ENCODE measurements at places on chromosomes 11 and 22.

DNA sequence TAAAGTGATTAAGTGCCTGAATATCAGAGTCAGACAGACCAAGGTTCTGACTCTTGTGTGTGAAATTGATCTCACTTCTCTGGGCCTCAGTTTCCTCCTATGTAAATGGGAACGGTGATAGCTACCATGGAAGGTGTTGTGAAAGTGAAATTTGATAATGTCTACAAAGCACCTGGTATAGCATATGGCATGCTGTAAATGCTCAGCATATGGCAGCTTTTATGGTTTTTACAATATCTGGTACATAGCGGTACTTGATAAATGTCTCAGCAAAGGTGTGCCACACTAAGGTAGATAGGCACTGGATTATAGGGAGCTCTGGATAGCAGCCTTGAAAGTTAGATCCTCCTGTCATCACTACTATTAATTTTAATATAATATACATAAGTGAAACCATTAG lies 19.9 kb downstream of the POU2AF2 start:
- DNase-seq = no peak

GRCh38 chr11:126400019-126400418 lies 44.5 kb downstream of the ST3GAL4 start:
- no peak for DNase-seq

- DNase-seq = no peak
Observed at GRCh38 chr22:24519496-24519895, 24.4 kb downstream of the UPB1 start.

DNA sequence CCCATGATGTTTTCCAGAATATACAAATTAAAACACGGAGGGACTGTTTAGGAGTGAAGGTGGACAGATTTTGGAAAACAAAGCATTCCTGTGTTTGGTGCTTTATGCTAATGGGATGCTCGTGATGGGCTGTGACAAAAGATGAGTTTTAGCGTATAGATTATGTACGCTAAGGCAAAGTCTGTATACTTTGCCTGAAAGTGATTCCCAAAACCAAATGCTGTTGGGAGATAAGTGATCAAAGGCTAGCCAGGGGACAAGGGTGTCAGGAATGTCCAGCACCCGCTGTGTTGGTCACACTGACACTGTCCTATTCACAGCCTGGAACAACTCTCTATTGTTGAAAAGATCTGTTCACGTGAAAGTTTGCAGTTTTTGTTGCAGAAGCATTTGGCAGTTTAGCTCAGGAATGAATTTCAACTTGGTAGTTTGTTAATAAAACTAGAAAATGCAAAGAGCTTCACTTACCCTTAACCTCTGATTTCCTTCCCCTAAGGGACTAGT lies 1.5 kb downstream of the JAM3 start:
- DNase-seq = no peak

GRCh38 chr11:9740202-9740883 lies 76.5 kb downstream of the SWAP70 start:
- DNase-seq = no peak

- peak; percentile 34 for DNase-seq
Observed at GRCh38 chr22:40400159-40400558, 29.8 kb downstream of the SGSM3 start.

- no peak for DNase-seq
Observed at GRCh38 chr11:61551634-61552033, 29.2 kb downstream of the SYT7 start.

GRCh38 chr11:9025101-9025850 lies 21.5 kb upstream of the NRIP3 start:
- DNase-seq = no peak

DNA sequence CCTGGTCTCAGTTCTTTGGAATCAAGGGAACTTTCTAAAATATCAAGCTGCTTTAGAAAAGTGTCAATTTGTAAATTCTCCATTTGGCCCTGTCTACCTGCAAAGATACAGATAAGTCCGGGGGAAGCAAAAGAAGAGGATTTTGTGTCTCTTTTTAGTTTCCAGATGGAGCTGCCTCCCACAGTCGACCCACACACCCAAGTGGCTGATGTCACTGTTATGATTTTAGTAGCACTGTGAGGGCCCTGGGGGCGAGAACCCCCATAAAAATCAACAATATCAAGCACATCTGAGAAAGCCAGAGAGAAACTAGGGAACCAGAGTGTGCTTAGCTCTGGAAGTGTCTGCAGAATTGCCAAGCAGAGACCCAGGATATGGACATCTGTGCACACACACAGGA lies 212.7 kb downstream of the LARGE1 start:
- no peak for DNase-seq

- no peak for DNase-seq
Observed at GRCh38 chr11:95100191-95100648, 10.6 kb downstream of the ENDOD1 start.

- DNase-seq = no peak
Observed at GRCh38 chr22:49555526-49555925, 272.1 kb downstream of the BRD1 start.

GRCh38 chr11:46948378-46949131 lies 12.0 kb downstream of the CSTPP1 start:
- DNase-seq = no peak

- no peak for DNase-seq
Observed at GRCh38 chr11:72773696-72774095, 20.2 kb downstream of the STARD10 start.

DNA sequence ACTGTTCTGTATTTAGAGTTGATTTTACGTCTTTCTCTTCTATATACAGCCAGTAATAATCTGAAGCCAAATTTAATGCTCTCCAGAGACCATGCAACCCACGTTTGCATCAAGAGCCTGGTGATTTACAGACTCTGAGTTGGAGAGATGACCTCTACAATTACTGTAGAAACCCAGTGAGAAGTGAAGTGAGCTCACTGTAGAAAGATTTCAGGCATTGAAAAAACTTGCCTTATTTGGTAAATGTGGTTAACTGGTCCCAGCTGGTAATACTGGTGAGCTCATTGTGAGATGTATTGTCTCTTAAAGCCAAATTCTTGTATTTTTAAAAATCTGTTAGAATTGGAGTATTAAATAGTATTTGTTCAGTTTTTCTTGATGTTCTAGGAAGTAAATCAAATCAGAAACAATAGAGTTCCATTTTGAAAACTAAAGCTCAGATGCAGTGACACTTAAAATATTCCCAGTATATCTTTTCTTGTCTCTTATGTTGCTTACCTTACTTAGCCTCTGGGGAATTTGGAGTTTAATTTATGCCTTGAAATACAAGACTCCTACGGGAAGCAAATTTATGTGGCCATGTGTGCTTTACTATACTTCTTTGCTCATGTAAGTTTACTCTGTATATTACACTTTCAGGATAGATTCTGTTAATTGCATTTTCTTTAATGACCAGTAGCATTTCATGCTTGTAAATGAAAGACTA lies 189.9 kb downstream of the ARHGAP42 start:
- no peak for DNase-seq

- no peak for DNase-seq
Observed at GRCh38 chr11:74253361-74253760, 58.1 kb downstream of the P4HA3 start.

- DNase-seq = no peak
Observed at GRCh38 chr11:107731941-107732688, 20.3 kb upstream of the SLN start.

GRCh38 chr11:70317581-70318305 lies 47.3 kb downstream of the PPFIA1 start:
- DNase-seq = no peak
